ENCODE measurements at places on chromosomes 7 and 10. TPM values are rescaled to one million over a fixed set of nuclear protein-coding genes. Genes with fewer than 3 reads are reported as not detected.
A peak's percentile ranks its signal among the peaks of the same experiment; 100 is the strongest.

- no peak for DNase-seq
Observed at GRCh38 chr10:49115015-49115795, at the start of gene VSTM4. VSTM4 (minus strand) TSS chr10:49115522; CDS start chr10:49115485, 37 bp downstream.

The MYH16 gene
- not detected for polyA plus RNA-seq

The FAM25C gene
- polyA plus RNA-seq: not detected

GRCh38 chr10:34102237-34102673 is 712.8 kb downstream of the PARD3 start:
- DNase-seq: no peak

DNA sequence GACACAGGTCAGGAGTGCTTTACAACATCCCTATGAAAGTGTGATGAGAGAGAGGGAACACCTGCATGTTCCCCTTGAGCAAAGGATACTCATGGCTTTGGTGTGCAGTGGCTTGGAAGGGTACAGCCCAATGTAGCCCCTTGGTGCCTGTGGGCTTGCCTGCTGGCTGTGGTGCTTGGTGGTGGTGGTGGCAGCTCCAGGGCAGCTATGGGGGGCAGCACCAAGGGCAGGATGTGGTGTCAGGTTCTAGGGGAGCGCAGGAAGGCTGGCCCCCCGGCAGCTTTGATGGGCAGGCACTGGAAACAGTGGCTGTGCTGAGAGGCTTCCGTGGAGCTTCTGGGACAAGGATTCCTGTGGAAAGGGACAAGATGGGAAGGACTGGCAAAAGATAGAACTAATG is 464.0 kb upstream of the ZMIZ1 start:
- no peak for DNase-seq

GRCh38 chr7:48511080-48511479 is 339.8 kb downstream of the ABCA13 start:
- DNase-seq: no peak

The PIP gene
- not detected for polyA plus RNA-seq

DNA sequence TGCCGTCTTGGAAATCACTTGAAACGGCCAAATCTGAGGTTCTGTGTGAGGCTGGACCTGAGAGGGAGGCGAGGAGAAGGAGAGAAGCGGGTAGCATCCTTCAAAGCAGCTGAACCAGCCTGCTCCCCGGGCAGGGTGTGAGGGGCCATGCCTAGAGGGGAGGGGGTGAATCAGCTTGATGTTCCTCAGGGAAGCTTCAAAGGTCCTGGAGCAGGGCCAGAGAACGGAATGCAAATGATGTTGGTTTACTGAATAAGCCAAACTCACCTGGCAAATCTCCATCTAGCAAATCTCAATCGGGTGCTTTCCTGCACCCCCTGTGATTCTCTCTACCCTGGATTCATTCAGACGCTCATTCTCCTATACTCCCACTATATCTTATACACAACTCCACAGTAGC is 226.9 kb downstream of the WDR11 start:
- no peak for DNase-seq

DNA sequence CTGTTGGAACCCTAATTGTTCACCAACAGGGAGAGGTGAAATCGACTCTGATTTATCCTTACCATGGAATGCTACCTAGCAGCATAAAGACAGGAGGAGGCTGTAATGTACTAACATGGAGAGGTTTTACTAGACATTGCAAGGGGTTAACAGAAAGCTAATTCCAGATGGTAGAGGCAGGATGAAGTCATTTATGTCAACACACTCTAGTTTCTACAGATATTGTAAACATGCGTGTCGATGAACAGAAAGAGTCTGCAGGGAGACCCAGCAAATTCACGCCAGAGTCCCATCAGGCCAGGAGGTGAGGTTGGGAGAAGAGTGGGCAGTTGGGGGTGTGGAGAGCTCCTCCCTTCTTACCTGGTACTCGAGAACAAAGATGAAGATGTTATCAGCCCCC is 7.0 kb downstream of the NPC1L1 start:
- DNase-seq: no peak

DNA sequence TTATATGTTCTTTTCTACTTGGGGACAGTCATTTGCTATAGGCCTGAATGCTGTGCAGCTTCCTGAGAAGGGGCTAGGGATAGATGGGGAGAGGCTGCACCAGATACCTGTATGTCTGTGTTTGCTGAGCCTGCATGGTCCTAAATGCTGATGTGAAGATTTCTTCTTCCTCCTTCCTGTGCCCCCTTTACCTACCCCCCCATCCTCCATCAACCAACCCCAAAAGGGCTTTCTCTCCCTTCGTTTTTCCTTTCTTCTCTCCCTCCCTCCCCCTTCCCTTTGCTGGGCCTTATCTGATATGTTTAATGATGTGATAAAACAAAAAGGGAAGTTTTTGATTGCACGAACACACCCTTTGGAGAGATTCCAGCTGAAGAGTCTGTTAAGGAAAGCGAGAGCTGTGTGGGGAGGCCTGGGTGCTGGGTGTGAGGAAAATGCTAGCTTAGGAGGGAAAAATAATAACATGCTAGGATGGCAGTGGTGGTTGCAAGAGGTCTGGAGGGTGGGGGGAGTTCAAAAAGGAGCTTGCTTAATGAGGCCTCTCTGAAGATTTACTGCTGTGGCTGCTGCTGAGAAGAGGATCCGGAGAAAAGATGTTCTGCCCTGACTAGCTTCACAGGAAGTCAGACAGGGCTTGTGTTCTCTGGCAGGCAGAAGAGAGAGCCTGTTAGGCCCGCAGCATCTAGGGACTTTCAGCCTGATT is 101.8 kb downstream of the SAMD9 start:
- DNase-seq: peak; percentile 33

The ZNF722 gene
- not detected for polyA plus RNA-seq

GRCh38 chr10:536371-536925 is 153.0 kb downstream of the DIP2C start:
- DNase-seq: no peak

GRCh38 chr10:110684800-110685446 is 40.8 kb downstream of the RBM20 start:
- no peak for DNase-seq

GRCh38 chr7:12210179-12211053 is 678 bp upstream of the TMEM106B start:
- peak; percentile 48 for DNase-seq

DNA sequence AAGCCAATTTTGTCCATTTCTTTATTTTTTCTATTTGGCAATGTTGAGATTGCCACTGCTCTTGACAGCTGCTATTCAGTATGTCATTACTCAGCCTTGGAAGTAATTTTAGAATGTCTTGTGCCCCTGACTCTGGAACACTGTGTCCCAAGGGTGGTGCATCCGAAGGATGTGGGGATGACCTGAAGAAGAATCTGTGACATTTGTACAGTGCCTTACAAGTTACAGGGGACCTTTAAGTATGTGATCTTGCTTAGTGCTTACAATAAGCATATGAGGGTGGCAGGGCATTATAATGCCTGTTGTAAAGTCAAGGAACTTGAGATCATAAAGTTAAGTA is 239.5 kb downstream of the REEP3 start:
- DNase-seq: no peak

- no peak for DNase-seq
Observed at GRCh38 chr10:85789982-85790789, 576.4 kb downstream of the GRID1 start.

DNA sequence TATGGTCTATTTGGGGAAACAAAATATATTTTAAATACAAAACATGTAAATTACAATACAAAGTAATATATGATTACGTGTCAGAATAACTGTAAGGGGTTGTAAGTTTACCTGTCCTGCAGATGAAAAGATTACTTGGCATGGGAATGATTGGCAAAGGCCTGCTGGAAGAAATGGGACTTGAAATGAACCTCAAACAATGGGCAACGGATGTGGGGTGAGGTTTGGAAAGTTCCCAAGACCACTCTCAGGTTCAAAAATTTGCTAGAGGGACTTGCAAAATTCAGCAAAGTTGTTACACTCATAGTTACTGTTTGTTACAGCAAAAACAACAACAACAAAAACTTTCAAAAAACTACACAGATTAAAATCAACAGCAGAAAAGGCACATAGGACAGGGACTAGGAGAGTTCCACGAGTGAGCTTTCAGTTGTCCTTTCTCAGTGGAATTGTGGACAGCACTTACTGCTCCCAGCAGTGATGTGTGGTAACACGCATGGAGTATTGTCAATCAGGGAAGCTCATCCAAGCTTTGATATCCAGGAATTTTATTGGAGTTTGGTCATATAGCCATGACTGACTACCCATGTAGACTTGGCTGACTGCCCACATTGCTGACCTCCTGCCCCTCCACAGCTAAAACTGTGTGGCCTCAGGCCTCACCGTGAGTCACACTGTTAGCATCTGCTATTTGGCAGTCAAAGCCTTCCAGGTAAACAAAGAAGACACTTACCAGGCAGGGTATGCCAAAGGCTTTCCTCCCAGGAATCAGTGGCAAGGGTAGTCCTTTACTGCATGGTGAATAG is 43.8 kb downstream of the EXOC6 start:
- DNase-seq: no peak

DNA sequence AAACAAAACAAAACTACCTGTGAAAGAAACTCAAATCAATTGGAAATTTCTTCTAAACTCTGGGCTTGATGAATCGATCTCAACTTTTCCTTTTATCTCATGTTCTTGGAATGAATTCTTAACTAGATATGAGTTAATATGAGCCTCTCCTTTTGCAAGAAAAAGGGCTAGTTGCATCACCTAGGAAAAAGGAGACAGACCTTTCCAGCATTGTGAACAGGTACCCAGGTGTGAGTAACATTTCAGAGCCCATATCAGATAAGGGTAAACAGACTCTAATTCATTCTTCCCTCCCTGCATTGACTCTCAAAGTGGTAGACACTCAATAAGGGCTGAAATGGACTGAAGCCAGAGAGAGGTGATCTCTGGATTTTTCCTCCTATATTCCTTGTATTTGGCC is 103.8 kb upstream of the AGR3 start:
- no peak for DNase-seq

DNA sequence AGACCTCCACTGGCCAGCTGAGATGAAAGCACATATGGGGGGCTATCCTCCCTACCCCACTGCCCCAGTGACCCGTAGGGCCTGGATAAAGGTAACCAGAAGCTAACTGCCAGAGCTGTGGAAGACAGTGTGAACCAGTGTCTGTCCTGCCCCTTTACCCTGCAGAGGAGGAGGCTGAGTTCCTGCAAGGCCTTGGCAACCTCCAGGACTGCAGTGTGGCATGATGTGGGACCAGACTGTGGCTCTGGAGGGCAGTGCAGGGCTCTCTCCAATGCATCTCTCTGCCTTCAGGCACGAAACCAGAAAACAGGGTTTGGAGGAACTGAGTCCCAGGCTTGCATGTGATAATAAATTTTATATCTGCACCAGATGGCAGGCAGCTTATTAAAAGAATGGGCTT is 93.1 kb downstream of the EPC1 start:
- DNase-seq: no peak

GRCh38 chr10:514137-514671 is 175.3 kb downstream of the DIP2C start:
- no peak for DNase-seq

DNA sequence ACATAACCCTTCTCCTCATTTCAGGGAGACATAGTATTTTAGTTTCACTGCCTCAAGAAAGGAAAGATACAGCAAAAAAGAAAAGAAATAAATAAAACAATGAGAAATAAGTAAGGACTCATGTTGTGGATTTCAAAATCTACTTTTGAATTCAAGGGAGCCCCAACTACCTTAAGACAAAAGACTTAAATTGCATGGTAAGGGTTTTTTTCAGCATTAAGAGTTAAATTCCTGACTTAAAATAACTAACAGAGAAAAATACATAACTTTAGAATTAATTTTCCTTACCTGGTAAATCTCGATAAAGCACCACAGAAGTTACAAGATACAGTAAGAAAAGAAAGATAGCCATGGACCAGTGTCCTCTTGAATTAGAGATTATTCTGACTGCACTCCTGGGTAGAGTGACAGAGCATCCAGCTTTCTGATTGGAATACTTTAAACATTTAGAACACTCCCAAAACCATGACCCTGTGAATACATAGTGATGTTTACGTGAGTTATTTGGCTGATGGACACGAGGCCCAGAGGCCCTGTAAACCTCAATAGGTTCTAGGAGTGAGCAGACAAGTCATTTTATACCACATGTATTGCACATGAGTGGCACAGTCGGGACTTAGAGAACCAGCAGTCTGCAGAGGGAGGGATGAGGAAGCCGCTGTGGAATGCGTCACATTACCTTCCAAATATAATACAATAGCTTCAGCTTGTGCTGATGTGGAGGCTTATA is 292.5 kb upstream of the SEMA3C start:
- DNase-seq: no peak

DNA sequence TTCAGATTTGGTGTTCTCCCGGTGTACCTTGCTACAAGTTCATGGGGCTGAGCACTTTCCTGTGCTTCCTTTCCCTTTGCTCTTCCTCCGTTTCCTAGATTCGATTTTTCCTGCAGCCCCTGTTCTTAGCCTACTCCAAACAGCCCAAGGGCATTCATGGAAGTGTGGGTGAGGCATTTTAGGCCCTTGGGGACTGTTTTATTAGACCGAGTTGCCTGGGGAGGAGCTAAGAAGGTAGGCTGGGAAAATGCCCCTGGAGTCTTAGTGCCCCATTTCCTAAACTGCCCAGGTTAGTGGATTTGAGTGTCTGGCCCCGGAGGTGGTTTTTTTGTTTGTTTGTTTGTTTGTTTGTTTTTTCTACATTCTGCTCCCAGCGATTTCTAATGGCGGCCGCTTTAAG is 1.8 kb downstream of the LRMDA start:
- no peak for DNase-seq

The COL26A1 gene
- 22.8 TPM for polyA plus RNA-seq

The RPP38 gene
- polyA plus RNA-seq: 28.8 TPM

The PCLO gene
- polyA plus RNA-seq: 8.3 TPM

The CCDC172 gene
- not detected for polyA plus RNA-seq

- DNase-seq: no peak
Observed at GRCh38 chr10:84551437-84552120, 223.2 kb downstream of the CCSER2 start.

DNA sequence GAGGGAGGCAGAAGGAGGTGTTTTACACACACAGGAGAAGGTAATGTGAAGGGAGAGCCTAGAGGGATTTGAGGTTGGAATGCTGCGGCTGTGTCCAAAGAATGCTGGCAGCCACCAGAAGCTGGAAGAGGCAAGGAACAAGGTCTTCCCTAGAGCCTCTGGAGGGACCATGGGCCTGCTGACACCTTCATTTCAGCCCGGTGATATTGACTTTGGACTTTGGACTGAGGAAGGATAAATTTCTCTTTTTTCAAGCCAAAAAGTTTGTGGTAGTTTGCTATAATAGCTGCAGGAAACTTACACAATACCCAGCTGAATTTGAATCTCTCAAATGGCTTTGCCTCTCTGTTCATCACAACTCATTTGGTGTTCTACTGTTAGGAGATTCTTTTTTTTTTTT is 34.6 kb downstream of the UBN2 start:
- no peak for DNase-seq

GRCh38 chr10:6204063-6204340 is 1.3 kb downstream of the PFKFB3 start:
- no peak for DNase-seq

The TMEM176B gene
- polyA plus RNA-seq: 80.2 TPM

The ABCA13 gene
- 0.86 TPM for polyA plus RNA-seq

DNA sequence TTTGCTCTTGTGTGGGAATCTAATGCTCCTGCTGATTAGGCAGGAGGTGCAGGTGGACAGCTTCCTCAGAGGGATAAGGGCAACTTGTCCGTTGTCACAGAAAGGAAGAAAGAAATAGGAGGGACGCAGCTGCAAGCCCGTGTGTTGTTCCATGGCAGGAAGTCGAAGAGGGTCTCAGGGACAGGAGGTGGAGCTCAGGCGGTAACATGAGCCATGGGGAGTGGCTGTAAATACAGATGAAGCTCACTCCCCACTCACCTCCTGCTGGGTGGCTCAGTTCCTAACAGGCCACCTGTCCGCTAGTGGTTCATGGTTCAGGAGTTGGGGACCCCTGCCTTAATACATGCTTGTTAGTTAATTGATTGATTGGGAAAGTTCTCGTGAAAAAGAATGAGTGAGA is 101.7 kb upstream of the SFMBT2 start:
- no peak for DNase-seq

GRCh38 chr7:70334871-70335270 is 736.6 kb downstream of the AUTS2 start:
- no peak for DNase-seq

All from right renal cortex interstitium (tissue), 3 donors.